ENCODE measurements at places on chromosomes 1 and 21. TPM values are rescaled to one million over a fixed set of nuclear protein-coding genes. Genes with fewer than 3 reads are reported as not detected.
A peak's percentile ranks its signal among the peaks of the same experiment; 100 is the strongest.

GRCh38 chr1:18085387-18086074, 22.1 kb upstream of the IGSF21 start:
- H3K27ac ChIP-seq = no peak overlapping the region
- H3K4me1 ChIP-seq = no peaks in the 10 kb centered on the region
- peaks cover 18% of the 10 kb centered on the region for H3K27me3 ChIP-seq
- H3K36me3 ChIP-seq = no peaks in the 10 kb centered on the region
- H3K4me3 ChIP-seq = no peak overlapping the region
- DNase-seq = no peak

GRCh38 chr21:34004974-34005373, 68.4 kb upstream of the MRPS6 start:
- H3K4me1 ChIP-seq = no peaks in the 10 kb centered on the region
- no peak for DNase-seq
- no peaks in the 10 kb centered on the region for H3K27me3 ChIP-seq
- H3K36me3 ChIP-seq = no peaks in the 10 kb centered on the region

- no peak overlapping the region for H3K27ac ChIP-seq
- H3K27me3 ChIP-seq = no peaks in the 10 kb centered on the region
- DNase-seq = no peak
- H3K4me3 ChIP-seq = no peak overlapping the region
- H3K4me1 ChIP-seq = peaks cover 16% of the 10 kb centered on the region
- no peaks in the 10 kb centered on the region for H3K36me3 ChIP-seq
These were observed 12.9 kb downstream of the AHDC1 start for GRCh38 chr1:27590917-27591508.

The SPRR2A gene
- not detected for total RNA-seq

DNA sequence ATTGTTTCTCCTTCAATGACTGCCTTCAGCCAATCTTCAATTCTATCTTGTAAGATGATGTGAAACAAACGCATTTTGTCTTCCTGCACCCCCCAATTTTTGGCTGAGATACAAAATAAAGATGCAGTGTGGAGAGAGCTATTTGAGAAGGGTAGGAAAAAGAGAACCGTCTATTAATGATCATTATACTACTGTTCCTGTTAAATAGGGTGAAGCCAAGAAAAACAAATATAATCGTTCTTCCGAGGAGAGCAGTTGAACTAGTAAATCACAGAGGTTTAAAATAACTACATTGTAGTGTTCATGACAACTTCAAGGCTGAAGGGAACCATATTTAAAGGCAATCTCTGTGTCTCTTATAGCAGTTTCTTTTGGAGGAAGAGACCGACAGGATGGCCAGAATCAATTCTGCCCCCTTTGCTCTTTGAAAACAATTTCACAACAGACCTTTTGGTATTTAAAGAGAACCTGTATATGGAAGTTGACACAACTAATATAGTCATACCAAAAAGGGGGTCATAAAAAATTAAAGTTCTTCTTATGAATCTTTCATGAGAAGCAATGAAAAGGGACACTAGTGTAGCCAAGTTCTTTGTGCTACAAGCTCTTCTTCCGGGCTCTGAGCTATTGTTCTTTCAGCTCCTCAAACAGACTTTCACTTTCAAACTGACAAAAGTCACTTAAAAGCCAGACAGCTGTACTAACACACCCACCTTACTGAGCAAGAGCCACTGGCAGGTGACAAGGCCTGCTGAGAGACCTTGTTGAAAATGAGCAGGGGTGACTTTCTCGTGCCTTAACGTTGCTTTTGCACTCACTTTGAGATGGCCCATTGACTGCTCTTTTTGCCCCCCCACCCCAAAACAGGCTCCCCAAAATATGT, 30.9 kb downstream of the PROX1 start:
- H3K27ac ChIP-seq = no peak overlapping the region
- H3K4me1 ChIP-seq = no peaks in the 10 kb centered on the region
- no peak for DNase-seq
- H3K4me3 ChIP-seq = no peak overlapping the region

DNA sequence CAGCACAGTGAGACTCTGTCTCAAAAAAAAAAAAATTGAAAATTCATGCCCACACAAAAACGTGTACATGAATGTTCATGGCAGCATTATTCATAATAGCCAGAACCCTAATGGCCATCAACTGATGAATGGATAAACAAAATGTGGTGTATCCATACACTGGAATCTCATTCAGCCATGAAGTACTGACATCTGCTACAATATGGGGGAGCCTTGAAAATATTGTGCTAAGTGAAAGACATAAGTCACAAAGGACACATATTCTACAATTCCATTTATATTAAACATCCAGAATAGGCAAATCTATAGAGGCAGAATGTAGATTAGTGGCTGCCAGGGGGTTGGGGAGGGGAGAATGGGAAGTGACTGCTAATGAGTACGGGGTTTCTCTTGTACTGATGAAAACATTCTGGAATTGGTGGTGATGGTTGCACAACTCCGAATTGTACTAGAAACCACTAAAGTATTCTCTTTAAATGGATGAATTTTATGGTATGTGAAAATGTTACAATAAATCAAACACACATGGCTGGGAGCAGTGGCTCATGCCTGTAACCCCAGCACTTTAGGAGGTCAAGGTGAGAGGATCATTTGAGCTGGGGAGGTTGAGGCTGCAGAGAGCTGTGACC, 33.0 kb upstream of the KCNN3 start:
- H3K4me1 ChIP-seq = no peaks in the 10 kb centered on the region
- DNase-seq = no peak
- H3K27me3 ChIP-seq = peaks cover 7% of the 10 kb centered on the region
- H3K27ac ChIP-seq = no peak overlapping the region
- no peaks in the 10 kb centered on the region for H3K36me3 ChIP-seq

DNA sequence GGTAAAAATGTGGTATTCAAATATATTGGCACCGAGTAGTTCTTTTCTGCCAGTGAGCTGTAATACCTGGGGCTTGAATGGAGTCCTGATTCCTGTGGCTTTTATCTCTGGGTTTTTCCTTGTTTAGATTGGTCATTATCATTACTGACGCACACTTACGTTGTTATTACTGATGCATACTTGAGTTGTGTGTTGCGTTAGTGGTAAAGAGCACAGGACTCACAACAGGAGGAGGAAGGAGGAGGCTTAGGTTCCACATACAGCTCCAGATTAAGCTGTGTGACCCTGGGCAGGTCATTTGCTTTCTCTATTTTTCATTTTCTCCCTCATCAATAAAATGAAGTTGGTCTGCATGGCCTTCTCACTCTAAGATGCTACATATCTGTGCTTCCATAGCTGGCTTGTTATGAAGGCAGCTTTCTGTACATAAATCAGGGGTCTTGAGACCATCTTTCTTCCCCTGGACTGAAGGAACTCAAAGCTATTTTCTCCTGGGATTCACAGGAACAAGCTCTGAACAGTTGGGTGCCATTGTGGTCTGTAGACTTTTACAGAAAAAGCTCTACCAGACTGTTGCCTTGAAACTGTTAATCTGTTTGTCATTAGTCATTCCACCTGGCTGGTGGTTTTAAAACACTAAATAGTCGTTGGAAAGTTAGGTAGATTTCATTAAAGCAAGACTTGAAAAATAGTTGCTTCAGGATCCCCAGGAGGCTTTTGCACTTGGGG, 5.6 kb downstream of the ARID1A start:
- H3K4me1 ChIP-seq = peaks cover 79% of the 10 kb centered on the region
- peak overlapping the region; percentile 90 for H3K27ac ChIP-seq
- DNase-seq = no peak

GRCh38 chr1:206698011-206698410, 13.3 kb downstream of the MAPKAPK2 start:
- no peak for DNase-seq
- no peaks in the 10 kb centered on the region for H3K36me3 ChIP-seq
- H3K27ac ChIP-seq = no peak overlapping the region
- 0 out of 2 replicates have a peak, but pooled peaks cover 4% of the 10 kb centered on the region for H3K4me1 ChIP-seq
- no peak overlapping the region for H3K4me3 ChIP-seq
- H3K27me3 ChIP-seq = no peaks in the 10 kb centered on the region

The RSBN1 gene
- total RNA-seq = 12.3 TPM

The PRKAB2 gene
- 8.1 TPM for total RNA-seq

DNA sequence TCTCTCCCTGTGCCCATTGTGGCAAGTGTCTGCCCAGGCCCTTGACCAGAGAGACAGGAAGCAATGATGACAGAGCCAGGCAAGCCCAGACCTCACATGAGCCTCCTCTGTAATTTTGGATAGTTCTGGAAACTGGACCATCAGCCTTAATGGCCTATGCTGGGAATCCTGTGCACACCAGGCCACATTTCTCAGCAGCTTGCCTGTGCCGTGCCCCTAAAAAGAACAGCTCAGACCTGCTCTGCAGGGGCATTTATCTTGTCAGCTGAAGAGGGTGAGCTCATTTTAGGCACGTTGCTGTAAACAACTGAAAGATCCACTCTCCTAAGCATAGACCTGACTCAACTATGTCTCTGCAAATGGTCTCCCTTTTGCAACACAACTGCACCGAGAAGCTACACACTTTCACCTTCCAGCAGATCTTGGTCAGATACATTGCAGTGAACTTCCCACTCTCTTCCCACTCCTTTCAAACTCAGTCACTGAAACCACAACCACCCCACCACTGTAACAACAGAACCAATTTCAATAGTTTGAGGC, 53.5 kb upstream of the BACH1 start:
- H3K4me1 ChIP-seq = no peaks in the 10 kb centered on the region
- no peaks in the 10 kb centered on the region for H3K36me3 ChIP-seq
- no peak overlapping the region for H3K4me3 ChIP-seq
- no peak for DNase-seq

DNA sequence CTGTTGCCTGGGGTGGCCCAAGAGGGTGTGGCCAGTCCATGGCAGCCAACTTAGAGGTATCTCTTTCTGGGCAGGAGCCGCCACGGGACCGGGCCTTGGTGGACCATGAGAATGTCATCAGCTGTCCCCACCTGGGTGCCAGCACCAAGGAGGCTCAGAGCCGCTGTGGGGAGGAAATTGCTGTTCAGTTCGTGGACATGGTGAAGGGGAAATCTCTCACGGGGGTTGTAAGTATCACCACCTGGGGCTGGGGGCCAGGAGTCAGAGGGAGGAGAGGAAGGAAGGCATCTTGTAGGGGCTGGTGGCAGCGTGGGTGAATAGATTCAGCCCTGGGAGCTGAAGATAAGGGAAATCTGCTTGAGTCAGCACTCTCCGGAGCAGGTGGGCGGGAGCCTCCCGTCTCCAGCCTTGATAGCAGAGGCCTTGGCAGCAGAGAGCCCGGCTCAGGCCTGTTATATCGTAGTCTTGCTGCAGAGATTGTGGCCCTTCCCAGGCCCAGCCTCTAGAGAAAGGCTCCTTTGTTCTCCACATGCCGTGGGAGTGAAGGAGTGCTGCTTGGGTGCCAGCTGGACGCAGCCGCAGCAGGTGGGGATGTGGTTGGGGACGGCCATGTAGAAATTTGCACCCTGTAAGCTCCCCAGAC, 25.4 kb downstream of the PHGDH start:
- H3K27me3 ChIP-seq = no peaks in the 10 kb centered on the region
- H3K4me3 ChIP-seq = no peak overlapping the region
- DNase-seq = no peak
- peaks cover 76% of the 10 kb centered on the region for H3K36me3 ChIP-seq
- H3K4me1 ChIP-seq = peaks cover 6% of the 10 kb centered on the region
- no peak overlapping the region for H3K27ac ChIP-seq

GRCh38 chr1:167722870-167723251, 1.1 kb downstream of the MPZL1 start:
- H3K4me3 ChIP-seq = peak overlapping the region; percentile 74
- H3K4me1 ChIP-seq = peaks cover 25% of the 10 kb centered on the region
- no peaks in the 10 kb centered on the region for H3K36me3 ChIP-seq
- no peaks in the 10 kb centered on the region for H3K27me3 ChIP-seq

GRCh38 chr1:247469141-247469535, 11.2 kb upstream of the OR2B11 start:
- DNase-seq = no peak
- no peaks in the 10 kb centered on the region for H3K36me3 ChIP-seq
- H3K4me3 ChIP-seq = no peak overlapping the region
- no peaks in the 10 kb centered on the region for H3K4me1 ChIP-seq
- peaks cover 16% of the 10 kb centered on the region for H3K27me3 ChIP-seq
- H3K27ac ChIP-seq = no peak overlapping the region

DNA sequence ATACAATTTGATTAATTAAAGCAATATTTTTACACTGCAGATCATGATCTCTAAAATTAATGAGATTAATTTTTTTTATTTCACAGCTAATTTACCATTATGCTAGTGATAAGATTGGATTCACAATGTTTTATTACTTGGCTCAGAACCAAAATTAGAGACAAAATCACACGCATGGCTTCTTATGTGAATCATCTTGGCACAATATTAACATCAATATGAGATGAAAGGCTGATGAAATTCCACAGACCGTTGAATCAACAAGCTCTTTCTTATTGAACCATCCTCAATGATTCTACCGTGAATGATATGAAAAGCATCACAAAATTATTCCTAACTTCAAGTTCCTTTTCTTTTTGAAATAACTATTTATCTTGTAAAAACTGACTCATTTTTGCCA, 544.9 kb downstream of the KCNT2 start:
- no peaks in the 10 kb centered on the region for H3K27me3 ChIP-seq
- DNase-seq = no peak
- no peaks in the 10 kb centered on the region for H3K4me1 ChIP-seq
- H3K27ac ChIP-seq = no peak overlapping the region
- H3K4me3 ChIP-seq = no peak overlapping the region

DNA sequence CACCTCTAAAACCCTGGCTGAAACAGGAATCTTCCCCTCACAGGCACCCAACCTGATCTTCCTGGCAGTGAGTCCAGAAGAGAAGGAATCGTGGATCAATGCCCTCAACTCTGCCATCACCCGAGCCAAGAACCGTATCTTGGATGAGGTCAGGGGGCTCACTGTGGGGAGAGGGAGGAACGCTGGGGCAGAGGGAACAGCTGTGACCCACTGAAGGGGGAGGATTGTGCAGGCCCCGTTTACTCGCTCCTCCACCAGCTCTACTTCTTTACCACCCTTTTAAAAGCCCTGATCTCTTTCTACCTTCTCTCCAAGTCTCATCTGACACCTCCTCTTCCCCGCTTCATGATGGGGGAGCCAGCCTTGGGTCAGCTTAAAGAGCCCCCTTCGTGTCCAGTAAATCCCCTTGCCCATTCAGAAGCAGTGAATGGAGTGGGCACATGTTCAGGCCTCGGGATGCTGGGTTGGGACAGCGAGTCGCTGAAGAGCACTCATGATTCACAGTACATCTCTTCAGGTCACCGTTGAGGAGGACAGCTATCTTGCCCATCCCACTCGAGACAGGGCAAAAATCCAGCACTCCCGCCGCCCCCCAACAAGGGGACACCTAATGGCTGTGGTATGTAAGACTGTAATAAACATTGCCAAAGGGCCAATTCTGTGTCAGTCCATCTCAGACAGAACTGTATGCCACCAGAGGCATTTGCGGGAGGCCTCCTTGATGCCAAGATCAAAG, 7.3 kb downstream of the PLEKHO1 start:
- H3K4me3 ChIP-seq = no peak overlapping the region
- no peaks in the 10 kb centered on the region for H3K36me3 ChIP-seq
- no peak for DNase-seq
- no peak overlapping the region for H3K27ac ChIP-seq
- no peaks in the 10 kb centered on the region for H3K4me1 ChIP-seq

The SUSD4 gene
- 3.2 TPM for total RNA-seq

The TCP10L gene
- total RNA-seq = not detected

GRCh38 chr1:173886746-173887611, 18.8 kb downstream of the ZBTB37 start:
- no peaks in the 10 kb centered on the region for H3K27me3 ChIP-seq
- DNase-seq = no peak
- H3K27ac ChIP-seq = no peak overlapping the region
- H3K36me3 ChIP-seq = 0 out of 2 replicates have a peak, but pooled peaks cover 4% of the 10 kb centered on the region
- H3K4me1 ChIP-seq = no peaks in the 10 kb centered on the region

- no peaks in the 10 kb centered on the region for H3K27me3 ChIP-seq
- peak overlapping the region; percentile 88 for H3K4me3 ChIP-seq
- DNase-seq = no peak
- peaks cover 14% of the 10 kb centered on the region for H3K4me1 ChIP-seq
- H3K27ac ChIP-seq = peak overlapping the region; percentile 31
- H3K36me3 ChIP-seq = no peaks in the 10 kb centered on the region
These were observed 734 bp downstream of the CDK18 start for GRCh38 chr1:205505076-205505729.
